Activated T-helper 9 cell treated with anti-CD3 and anti-CD28 coated beads, Interleukin-2, amount 50 U/mL, for 16 hours (primary cell): ENCODE measurements at places on chromosomes 1 and 21.

- no peak for DNase-seq
Observed at GRCh38 chr1:183736343-183736742, 68.6 kb upstream of the RGL1 start.

- no peak for DNase-seq
Observed at GRCh38 chr1:168696125-168696760, 32.8 kb downstream of the DPT start.

DNA sequence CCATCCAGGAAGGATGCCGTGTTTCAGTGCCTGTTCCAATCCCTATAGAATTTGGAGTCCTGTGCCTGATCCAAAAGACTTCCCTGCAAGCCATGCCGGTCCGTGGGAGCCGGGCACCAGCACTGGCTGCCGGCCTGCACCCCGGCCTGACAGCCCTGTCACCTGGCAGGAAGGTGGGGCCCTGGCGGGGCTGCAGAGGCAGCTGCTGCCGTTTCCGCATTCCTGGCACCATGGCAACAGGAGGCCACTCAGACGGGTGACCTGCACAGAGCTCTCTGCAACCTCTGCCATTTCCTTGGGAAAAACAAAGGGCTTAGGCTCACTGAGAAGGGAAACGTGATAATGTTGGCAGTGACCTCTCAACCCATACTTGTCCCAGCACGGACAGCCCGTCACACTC lies 63.2 kb upstream of the TMEM51 start:
- DNase-seq = no peak

DNA sequence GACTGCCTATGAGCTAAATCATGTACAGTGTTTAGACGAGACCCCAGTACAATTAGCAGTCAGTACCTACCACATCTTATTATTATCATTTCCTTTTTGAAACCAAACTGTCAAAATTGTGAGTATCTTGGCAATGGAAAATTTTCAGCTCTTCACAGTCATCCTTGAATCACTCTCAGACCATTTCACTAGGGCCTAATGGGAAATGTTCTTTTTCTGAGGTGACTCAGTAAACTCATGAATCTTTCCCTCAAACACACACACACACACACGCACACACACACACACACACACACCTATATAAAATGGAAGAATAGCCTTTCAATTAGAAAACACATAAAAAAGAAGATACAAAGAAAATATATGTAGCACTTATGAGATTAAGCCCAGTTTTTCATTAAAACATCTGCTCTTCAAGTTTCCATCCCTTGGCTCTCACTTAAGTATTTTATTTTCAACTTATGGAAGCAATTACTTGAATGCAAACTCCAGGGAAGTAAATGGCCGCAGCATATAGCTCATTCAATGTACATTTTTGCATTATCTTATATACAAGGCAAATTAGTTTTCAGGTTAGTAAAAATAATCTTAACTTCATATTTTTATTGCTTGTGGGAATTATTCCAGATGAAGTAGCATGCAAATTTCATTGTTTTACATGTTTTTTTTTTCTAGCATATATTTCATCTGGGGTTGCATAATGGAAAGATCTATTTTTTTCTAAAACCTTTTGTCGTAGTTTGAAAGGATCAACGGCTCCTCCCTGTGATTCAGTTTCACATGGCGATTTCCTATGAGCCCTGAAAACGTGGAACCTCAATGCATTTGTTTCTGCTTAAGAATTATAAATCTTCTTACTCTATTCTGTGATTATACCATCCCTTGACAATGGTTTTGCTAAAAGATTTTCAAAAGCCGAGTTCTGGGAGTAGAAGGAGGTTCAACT lies 46.3 kb upstream of the TMPRSS15 start:
- no peak for DNase-seq

DNA sequence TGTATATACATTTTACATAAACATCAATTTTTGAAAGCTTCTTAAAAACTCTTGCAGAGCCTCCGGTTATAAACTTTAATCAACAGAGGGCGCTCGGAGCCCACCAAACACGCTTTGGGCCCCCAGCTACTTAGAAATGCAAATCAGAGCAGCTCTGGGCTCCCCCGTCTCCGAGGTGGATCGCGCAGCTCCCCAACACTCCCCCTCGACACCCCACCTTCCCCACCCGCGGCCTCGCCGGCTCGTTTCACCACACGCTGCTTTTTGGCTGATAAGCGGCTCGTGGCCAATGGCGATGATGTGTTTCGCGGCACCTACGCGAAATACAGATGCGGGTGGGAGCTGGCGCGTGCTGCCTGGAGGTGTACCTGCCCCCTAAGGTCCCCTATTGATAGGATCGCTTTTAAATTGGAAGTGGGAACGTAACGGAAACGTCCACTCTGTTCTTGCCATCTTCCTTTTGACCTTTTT lies 1.7 kb upstream of the KIF26B start:
- no peak for DNase-seq

DNA sequence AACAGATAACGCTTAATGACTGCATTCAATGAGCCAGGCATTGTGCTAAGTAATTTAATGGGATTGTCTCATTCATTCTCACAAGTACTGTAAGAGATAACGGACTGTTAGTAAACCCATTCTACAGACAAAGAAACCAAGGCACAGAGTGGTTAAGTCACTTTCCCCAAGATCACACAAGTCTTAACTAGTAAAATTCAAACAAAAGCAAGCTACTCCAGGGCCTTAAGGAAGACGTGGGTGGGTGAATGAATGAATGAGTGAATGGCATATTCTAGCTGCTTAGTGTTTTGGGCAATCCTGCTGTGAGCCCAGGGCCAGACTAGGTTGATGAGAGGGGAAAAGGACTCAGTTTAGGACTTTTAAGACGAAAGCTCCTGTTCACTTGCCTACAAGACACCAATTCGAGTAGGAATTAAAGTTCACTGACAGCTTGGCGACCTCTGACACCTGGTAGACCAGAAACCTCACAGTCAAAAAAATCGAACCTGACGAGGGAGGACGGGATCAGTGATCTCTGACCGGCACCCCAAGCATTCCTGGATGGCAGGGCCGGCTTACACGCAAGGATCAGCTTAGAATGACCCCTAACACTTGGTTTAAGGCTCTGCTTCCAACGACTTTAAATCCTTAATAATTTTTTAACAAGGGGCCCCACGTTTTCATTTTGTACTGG lies 557 bp downstream of the EMC1 start:
- DNase-seq = no peak

GRCh38 chr21:36706482-36706852 lies 7.6 kb downstream of the SIM2 start:
- DNase-seq = no peak

GRCh38 chr1:117828201-117828600 lies 101.2 kb downstream of the GDAP2 start:
- DNase-seq = no peak

- DNase-seq = no peak
Observed at GRCh38 chr1:244296003-244296402, 155.7 kb downstream of the ADSS2 start.
